ENCODE measurements at places on chromosomes 1 and 21.

DNA sequence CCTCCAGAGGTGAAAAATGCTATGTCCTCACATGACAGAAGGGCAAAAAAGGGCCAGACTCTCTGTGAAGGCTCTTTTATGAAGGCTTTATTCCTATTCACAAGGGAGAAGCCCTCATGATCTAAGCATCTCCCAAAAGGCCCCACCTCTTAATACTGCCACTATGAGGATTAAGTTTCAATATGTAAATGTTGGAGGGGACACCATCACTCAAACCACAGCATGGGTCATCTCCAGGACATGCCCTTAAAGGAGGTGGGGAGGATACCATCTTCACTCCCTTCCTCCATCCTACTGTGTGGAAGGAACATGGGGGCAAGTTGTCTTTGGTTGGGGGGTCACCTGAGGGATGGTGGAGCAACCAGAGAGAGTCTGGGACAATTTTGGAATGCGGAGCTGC lies 170.1 kb downstream of the TRIM33 start:
- DNase-seq: no peak

DNA sequence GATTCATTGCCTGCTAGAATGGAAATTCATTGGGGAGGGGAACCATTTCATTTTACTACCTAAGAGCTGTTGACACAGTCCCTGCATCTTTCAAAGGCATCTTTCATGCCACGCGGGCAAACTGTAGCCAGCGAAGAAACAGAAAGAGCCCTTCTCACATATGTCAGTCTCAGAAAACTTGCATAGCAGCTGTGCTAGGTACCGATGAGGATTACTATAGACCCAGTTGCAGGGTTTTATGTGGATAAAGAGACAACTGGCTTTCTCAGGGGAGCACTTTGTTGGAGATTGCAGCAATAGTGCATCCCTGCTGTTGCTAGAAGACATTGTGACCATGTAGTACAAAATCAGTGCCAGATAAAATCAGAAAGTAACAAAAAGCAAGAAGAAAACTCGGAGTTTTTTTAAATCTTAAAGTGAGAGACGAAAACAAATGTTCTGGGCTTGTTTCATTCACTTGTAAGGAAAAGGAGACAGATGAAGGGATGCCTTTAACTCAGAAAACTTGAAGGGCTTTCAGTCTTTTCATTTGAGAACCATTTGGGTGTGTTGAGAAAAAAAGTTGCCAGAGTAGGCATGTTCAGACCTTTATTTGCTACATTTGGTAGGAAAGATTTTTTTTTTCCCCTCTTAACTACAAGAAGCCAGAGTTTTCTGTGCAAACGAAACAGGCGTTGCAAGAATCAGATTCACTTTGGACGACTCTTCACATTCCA lies 804.1 kb downstream of the USP25 start:
- no peak for DNase-seq

DNA sequence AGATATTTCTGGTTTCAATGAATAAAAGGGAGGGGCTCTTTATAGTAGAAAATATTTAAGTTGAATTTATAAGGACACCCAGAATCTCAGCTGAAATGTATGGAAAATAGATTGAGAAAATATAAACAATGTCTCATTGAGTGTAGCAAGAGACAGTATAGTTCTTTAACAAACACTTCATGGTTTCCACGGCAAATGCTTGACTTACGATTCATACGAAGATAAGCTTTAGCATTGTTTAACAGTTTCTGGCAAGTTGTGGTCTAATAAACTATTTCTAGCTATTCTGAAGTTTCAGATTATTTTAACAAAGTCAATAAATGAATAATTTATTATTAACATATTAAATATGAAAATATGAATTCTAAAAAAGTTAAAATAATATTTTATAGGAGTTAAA lies 1419.4 kb downstream of the KCNT2 start:
- DNase-seq: no peak

DNA sequence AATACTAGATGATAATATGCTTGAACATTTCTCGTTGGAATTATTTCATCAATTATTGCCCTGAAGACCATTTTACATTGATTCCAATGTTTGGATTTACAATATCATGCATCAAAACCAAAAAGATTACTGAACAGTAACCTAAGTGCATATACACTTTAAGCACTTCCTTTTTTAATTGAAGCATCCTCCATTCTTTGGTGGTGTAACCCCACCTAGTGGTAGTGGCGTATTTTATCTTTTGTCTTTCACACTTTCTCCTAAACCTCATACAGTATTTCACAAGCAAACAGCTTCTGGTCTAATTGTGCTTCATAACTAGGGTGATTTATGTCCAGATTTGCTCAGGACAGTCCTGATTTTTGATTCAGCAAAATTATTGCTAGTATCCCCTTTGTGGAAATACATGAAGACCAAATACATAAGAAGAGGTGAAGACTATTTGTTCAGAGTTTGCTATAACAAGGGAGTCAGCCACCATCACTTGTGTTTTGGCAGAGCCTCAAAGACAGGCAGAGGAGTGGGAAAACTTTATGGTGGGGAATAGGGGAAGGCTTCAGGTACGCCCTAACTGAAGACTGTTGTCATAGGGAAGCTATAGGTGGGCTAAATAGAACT lies 3.4 kb upstream of the NVL start:
- DNase-seq: no peak

DNA sequence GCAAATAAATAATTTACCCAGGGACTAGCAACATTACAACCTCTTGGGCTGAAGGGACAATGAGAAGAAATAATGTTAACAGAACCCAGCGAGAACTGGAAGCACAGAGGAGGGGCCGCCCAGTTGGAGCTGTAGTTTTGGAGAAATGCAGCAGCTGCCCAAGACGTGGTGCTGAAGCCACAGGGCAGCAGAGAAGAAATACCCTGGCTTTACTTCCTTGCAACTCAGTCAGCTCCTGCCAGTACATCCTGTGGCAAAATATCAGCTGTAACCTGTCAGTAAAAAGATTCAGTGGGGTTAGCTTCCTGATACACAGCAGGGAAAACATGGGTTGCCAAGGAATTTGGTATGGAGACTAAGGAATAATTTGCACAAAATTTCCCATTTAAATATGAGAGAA lies 283.6 kb upstream of the USP25 start:
- DNase-seq: no peak

- DNase-seq: no peak
Measured at GRCh38 chr1:37480581-37481288, 6.4 kb downstream of the ZC3H12A start.

- DNase-seq: no peak
Measured at GRCh38 chr21:31162079-31162699, 123.9 kb upstream of the KRTAP19-8 start.

- no peak for DNase-seq
Measured at GRCh38 chr21:37788503-37788902, 127.8 kb downstream of the KCNJ6 start.

GRCh38 chr1:237241038-237241437 lies 199.1 kb downstream of the RYR2 start:
- no peak for DNase-seq

Data from stimulated activated CD4-positive, alpha-beta T cell treated with anti-CD3 and anti-CD28 coated beads, Interleukin-12 subunit alpha, Interleukin-12 subunit beta, amount 100 ng/mL, for 48 hours (primary cell).